ENCODE measurements at places on chromosomes 7 and 10.

DNA sequence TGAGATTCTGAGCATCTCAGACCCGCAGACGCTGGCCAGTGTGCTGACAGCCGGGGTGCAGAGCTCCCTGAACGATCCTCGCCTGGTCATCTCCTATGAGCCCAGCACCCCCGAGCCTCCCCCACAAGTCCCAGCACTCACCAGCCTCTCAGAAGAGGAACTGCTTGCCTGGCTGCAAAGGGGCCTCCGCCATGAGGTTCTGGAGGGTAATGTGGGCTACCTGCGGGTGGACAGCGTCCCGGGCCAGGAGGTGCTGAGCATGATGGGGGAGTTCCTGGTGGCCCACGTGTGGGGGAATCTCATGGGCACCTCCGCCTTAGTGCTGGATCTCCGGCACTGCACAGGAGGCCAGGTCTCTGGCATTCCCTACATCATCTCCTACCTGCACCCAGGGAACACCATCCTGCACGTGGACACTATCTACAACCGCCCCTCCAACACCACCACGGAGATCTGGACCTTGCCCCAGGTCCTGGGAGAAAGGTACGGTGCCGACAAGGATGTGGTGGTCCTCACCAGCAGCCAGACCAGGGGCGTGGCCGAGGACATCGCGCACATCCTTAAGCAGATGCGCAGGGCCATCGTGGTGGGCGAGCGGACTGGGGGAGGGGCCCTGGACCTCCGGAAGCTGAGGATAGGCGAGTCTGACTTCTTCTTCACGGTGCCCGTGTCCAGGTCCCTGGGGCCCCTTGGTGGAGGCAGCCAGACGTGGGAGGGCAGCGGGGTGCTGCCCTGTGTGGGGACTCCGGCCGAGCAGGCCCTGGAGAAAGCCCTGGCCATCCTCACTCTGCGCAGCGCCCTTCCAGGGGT is 703 bp downstream of the RBP3 start:
- DNase-seq: peak; percentile 7

- no peak for DNase-seq
These were observed 121.7 kb downstream of the EVX1 start for GRCh38 chr7:27364344-27364758.

DNA sequence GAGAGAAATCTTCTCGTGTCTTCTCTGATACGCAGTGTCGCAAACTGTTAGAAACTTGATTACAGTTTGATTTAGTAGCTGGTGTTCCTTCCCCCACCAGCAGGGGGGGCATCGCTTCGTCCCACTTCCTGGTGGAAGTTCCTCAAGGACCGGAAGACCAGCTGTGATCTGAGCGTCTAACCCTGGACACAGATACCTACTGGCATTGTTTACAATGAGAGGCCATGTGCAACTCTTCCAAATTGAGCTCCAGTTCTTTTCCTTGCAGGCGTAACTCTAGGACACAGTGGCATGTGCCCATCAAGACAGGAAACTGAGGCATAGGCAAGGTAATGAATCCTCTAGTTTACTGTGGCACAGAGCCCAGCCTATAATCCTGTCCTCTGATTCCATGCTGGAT is 219.0 kb downstream of the CCDC3 start:
- no peak for DNase-seq

DNA sequence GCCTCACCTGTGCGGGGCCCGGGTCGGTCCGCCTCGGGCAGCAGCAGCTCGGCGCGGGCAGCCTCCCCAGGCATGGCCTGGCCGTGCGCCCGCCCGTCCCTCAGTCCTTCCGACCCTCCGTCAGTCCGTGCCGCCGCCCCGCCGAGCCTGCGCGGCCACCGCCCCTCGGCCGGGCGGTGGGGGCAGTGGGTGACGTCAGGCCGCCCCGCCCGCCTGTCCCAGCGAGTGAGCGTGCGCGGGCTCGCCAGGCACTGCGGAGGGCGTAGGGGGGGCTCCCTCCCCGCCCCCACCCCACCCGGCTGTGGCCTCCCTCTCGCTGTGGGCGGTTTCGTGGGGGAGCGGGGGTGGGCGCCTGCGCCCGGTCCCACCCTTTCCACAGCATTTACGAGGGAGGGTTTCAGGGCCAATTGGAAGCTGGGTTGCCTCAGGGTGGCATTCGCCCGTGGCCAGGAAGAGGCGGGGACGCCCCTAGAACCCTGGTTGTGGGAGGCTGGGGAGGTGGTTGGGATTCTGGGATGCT is at the start of gene NACAD:
Gene NACAD (minus strand): TSS at position 149 of the 520 bp plus-strand sequence. CDS start 75 bp downstream, at position 74.
- DNase-seq: peak; percentile 37

GRCh38 chr7:20351901-20352300 is 21.2 kb downstream of the ITGB8 start:
- DNase-seq: no peak

GRCh38 chr10:59808896-59809643 is 55.8 kb upstream of the MRLN start:
- peak; percentile 73 for DNase-seq

- no peak for DNase-seq
These were observed 124.3 kb upstream of the KLF6 start for GRCh38 chr10:3909339-3909738.

GRCh38 chr10:128526791-128527375 is 400.7 kb upstream of the MKI67 start:
- DNase-seq: no peak

DNA sequence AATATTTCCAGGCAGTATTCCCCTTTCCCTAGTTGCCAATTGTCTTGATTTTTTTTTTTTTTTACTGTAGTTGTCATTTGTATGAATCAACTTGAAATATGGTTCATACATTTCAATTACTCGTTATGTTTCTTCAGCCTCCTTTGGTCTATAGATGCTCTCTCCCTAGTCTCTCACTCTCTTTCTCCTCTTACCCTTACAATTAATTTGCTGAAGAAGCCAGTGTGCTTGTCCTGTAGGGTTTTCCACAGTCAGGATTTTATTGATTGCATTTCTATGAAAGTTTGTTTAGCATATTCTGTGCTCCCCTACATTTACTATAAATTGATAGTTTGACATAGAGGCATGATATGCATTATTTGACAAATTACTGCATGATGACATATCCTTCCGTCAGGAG is 112.0 kb upstream of the PRKCQ start:
- no peak for DNase-seq

- DNase-seq: no peak
These were observed 36.2 kb downstream of the HERPUD2 start for GRCh38 chr7:35658606-35659201.

- no peak for DNase-seq
These were observed 9.6 kb upstream of the MRPS24 start for GRCh38 chr7:43878867-43879266.

DNA sequence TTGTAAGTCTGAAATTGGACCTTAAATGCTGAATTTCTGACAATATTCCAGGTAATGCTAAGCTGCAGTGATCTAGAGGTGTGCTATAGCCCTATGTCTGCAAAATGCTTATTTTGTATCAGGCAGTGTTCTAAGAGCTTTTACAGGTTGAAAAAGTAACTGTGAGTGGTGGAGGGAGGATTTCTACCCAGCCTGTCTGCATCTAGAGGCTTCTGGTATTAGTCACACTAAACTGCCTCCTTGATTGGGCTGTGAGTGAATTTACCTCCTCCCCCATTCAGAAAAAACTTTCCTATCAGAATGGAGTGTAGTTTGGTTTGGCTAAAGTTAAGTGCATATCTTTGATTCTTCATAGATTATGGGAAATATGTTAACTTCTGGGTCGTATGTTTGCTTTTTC is 56.8 kb downstream of the BBS9 start:
- DNase-seq: no peak

GRCh38 chr7:35875292-35875691 is 74.4 kb downstream of the SEPTIN7 start:
- no peak for DNase-seq

DNA sequence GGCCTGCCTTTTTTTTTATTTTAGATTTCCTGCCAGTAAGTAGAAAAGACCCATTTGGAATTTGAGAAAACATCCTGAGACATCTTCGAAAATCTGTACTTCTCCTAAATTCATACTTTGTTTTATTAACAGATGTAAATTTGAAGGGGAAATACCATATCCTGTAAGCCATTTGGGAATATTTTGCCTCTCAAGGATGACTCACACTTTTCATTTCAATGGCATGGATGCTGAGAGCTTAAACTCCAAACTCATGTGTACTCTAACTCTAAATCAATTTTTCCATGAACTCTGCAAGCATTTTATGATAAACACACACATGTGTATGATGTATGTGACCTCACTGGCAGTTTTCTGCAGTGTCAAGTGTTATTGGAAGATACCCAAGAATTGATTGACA is 89.0 kb downstream of the SEMA3A start:
- DNase-seq: no peak

- no peak for DNase-seq
These were observed 125.7 kb upstream of the LANCL2 start for GRCh38 chr7:55239406-55239805.

- no peak for DNase-seq
These were observed 15.0 kb downstream of the KAT6B start for GRCh38 chr10:74841265-74841973.

GRCh38 chr10:73426318-73426717 is 7.0 kb downstream of the MSS51 start:
- DNase-seq: no peak

Measured in hematopoietic multipotent progenitor cell (in vitro differentiated cells).